ENCODE measurements at places on chromosomes 5 and 9.

- no peak for DNase-seq
Measured at GRCh38 chr9:131701789-131702337, 38.0 kb downstream of the RAPGEF1 start.

DNA sequence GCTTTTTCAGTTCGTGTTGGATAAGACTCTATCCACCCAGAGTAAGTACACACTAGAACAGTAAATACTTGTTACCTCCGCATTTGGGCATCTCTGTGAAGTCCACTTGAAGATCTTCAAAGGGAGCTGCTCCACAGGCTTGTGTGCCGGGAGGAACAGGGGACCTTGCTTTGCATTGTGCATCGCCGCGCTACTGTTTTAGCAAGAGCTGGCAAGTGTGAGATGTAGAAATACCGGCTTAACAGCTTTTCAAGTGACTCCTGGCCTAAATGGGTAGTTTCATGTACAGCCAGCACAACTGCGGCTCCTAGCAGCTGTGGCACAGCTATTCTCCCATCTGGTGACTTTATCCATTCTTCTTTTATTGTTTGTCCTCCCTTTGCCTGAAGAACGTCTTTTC, 8.4 kb upstream of the ZNF354C start:
- DNase-seq: no peak

GRCh38 chr5:68227532-68228160, 12.1 kb downstream of the PIK3R1 start:
- DNase-seq: peak; percentile 27

DNA sequence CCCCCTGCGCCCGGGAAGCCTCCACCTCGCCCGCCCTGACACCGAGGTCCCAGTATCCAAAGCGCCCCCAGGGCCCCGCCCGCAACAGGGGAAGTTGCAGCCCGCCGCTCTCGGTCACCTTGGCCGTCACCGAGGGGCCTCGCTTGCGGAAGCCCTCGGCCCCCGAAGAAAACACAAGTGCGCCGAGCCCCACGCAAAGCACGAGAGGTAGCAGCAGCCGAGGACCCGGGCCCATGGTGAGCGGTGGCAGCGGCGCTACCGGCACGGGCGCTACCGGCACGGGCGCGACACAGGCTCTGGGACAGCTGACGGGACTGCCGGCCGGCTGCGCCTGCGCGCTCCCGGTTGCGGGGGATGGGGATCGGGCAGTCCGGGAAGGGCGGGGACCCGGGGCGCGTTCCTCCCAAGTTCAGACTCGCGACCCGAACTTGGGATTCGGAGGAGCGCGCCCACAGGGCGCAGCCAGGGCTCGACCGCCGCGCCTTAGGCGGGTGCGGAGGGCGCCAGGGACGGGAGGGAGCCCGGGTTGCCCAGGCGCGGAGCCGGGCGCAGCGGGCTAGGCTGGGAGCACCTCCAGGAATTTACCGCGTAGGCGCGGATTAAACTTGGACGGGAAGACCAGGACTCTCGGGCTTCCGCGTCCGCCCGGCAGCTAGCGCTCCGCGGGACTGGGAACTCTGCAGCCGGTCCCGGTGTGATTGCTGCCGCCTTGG, at the start of gene PPIC:
Gene PPIC, minus strand, starts transcription at position 335 of the 713 bp plus-strand sequence. Its CDS starts 100 bp downstream, at position 235.
- DNase-seq: peak; percentile 7

DNA sequence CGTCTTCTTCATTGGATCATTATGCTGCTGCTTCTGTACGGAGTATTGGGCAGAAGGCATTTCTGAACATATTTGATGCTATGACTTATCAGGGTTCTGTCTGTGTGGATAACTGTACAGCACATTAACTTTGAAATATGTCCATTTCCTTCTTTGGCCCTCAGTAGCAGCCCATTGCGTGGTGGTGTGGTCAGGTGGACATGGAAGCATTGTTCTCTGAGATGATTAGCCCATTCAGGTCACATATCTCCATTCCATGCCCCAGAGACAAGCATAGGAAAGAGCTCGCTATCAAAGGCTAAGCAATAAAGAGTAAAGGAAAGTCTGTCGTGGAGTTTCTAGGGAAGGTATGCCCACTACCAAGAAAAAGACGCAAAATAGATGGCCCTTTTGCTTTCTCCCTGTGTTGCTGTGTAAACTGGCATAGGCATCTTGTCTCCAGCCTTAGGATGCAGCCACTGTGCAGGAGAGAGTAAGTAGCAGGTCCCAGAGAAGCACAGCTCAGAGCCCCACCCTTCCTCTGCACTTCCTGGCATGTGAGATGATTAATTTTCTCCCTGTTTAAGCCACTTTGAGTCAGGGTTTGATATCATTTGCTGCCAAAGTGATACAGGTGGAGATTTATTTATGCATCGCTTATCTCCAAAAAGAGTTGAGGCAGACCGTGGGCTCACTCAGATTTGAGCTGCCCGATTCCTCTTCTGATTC, 221.9 kb downstream of the PDZD2 start:
- no peak for DNase-seq

- DNase-seq: no peak
Measured at GRCh38 chr9:108103046-108103693, 613.6 kb upstream of the KLF4 start.

GRCh38 chr5:159098603-159099436, 896 bp downstream of the EBF1 start:
- DNase-seq: peak; percentile 59

DNA sequence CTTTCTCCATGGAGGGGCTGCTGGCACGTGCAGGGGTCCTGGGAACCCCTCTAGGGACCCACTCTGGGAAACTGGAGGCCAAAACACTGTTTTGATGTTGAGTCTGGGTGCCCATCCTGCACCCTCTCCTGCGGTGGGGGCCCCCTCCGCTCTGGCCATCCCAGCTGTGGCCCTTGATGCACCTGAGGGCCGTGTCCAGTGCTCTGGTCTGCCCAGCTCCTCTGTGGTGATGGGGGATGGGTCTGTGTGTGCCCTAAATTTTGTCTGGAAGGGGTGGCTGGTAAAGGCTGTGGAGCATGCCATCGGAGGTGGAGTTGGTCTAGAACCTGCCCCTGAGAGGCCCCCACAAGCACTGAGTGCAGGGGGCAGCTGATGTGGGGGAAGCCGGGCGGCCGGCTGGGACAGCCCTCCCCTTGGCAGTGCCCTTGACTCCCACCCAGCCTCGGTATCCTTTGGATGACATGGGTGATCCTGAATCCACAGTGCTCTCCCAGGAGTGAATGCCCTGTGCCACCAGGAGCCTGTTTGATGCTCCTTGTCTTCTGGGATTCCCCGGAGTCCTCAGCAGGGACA, 26.3 kb downstream of the AHRR start:
- no peak for DNase-seq

GRCh38 chr9:72039532-72039931, 20.9 kb downstream of the C9orf57 start:
- no peak for DNase-seq

All from OCI-M1 (cell line).